ENCODE measurements at places on chromosomes 5 and 9.

GRCh38 chr5:156623381-156624040 lies 226.6 kb upstream of the PPP1R2B start:
- DNase-seq = no peak

- DNase-seq = no peak
Observed at GRCh38 chr9:35107297-35108290, 4.7 kb upstream of the STOML2 start.

DNA sequence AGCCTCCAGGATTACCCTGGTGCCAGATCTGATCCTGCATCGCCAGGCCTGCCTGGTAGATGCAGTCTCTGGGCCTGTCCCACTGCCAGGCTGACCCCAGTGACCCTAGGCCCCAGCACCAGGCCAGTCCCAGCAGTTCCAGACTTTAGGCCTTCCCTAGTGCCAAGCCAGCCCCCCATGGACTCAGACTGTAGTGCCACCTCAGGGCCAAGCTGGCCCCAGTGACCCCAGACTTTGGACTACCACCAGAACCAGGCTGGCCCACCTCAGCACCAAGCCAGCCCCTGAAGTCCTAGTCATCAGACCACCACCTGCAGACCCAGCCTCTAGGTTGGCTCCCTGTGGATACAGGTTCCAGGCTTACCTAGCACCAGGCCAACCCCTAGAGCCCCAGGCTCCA lies 142.5 kb downstream of the PJA2 start:
- no peak for DNase-seq

DNA sequence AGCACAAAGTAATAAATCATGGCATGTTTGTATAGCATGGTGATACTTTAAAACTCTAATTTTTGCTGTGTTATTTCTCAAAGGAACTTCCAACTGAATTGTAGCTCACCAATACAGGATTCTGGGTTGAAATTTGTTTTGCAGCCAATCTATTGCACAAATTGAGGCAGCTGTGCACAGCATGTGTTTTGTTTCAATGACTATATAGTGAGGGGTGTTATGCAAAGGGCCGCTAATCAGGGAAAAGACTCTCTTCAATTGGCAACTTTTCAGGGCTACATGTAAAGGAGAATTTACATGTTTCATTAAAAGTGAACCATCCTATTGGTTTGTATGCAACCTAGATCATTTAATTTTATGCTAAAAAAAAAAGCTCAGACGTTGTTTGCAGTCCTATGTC lies 44.6 kb downstream of the PLPPR1 start:
- no peak for DNase-seq

GRCh38 chr9:79868567-79869189 lies 296.9 kb downstream of the TLE4 start:
- no peak for DNase-seq

DNA sequence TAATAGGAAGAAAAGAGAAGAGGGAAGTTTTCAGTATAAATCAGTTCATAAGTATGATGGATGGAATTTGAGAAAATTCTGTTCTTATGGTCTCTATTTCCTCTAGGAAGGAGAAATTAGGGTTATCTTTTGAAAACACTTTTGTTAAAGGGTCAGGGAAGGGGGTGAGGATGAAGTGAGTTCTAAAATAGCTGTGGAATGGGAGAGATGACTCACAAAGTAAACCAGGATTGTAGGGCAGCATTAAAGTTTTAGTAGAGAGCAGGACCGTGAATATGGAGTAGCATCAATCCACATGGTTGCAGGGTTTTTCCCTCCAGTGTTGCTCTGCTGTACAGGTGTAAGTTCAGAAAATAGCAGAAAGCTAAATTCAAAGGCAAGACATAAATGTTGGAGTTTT lies 32.4 kb downstream of the MUSK start:
- DNase-seq = no peak

- DNase-seq = no peak
Observed at GRCh38 chr5:160921-161802, 30.1 kb upstream of the LRRC14B start.

GRCh38 chr9:109733690-109734089 lies 46.3 kb upstream of the PALM2AKAP2 start:
- no peak for DNase-seq

DNA sequence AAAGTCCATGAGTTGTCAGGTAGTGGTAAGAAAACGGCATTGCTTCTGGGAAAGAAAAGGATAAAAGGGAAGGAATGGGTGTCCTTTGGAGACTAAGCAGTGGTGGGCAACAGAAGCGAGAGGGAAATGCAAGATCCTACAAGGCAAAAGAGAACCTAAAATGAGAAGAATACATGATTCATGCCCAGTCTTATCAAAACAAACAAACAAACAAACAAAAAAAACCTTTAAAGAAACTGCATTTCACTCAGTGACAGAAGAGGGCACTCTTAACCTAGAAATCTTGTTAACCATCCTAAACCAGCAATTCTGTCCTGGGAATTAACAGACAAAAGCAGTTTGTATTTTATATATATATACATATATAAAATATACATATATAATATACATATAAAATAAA lies 88.5 kb downstream of the SUSD1 start:
- no peak for DNase-seq

DNA sequence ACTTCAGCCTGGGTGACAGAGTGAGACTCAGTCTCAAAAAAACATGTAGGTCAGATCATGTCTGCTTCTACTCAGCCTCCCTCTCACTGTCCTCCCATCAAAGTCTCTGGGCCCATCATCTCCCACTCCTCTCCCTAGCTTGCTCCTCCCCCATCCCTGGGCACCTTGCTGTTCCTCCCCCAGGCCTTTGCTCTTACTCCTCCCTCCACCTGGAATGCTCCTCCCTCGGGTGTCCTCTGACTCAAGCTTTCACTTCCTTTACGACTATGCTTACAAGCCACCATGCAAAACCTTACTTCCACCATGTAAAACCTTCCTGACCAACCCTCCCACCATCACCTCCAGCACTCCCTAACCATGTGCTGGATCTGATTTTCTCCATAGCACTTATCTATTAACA lies 51.5 kb downstream of the MTMR12 start:
- DNase-seq = no peak

- DNase-seq = no peak
Observed at GRCh38 chr9:91138760-91139159, 223.0 kb downstream of the AUH start.

DNA sequence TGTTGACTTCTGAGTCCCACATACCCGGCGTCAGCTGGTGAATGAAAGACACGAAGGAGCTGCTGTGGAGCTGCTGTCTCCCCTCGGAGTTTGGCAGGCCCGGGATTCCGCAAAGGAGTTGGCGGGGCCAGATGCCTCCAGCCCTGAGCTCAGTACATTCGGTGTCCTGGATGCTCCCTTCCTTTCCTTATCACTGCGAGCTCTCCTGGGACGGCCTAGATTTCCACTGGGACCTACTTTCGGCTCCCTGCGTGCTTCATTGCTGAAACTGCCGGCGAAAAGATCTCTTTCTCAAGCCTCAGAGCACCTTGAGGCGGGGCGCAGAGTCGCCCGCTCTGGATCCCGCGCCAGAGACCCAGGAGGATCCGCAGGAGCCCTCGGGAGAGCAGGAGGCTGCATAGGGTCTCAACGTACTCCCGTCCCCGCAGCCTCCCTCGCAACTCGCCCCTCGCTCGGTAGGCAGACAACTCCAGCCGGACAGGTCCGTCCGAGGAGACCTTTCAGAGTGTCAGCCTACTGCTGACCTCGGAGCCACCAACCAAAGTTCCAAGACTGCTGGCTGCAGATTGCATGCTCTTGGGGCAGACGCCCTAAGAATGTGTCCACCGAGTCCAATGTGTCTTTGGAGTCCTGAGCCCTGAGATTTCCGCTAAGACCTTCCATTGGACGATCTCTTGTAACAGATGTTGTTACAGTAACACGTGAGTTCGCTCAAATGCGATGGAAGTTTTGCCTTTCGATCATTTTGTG lies 6.1 kb downstream of the ANXA2R start:
- no peak for DNase-seq

DNA sequence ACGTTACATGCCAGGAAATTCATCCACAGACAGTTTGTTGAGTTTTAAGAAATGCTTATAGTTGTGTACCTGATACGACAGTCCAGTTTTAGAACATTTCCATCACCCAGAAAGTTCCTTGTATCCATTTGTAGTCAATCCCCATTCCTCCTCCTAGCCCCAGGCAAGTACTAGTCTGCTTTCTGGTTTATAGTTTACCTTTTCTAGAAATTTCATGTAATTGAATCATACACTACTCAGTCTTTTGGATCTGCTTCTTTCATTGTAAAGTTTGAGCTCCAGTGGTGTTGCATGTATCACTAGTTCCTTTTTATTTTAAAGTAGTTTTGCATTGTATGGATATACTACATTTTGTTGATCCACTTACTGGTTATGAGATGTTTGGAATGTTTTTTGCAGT lies 291.2 kb downstream of the AOPEP start:
- no peak for DNase-seq

GRCh38 chr5:63125862-63126261 lies 547.2 kb downstream of the LRRC70 start:
- no peak for DNase-seq

GRCh38 chr5:150623152-150623877 lies 17.1 kb upstream of the SYNPO start:
- DNase-seq = no peak

GRCh38 chr9:71602652-71603051 lies 165.7 kb downstream of the CEMIP2 start:
- DNase-seq = no peak

GRCh38 chr9:91934654-91935053 lies 15.4 kb downstream of the ROR2 start:
- no peak for DNase-seq

DNA sequence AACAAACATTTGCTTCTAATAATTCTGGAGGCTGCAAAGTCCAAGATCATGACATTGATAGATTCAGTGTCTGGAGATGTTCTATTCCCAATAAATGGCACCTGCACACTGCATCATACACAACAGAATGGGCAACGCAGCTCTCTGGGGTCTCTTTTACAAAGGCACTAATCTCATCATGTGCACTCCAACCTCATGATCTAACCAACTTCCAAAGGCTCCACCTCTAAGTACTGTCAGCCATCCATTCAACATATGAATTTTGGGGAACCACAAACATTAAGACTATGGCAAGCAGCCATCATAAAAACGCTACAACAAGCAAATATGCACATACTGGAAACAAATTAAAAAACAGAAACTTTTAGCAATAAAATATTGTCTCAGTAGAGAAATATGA lies 121.1 kb downstream of the CYLC2 start:
- no peak for DNase-seq

GRCh38 chr5:55638051-55638450 lies 74.1 kb downstream of the SLC38A9 start:
- no peak for DNase-seq

- no peak for DNase-seq
Observed at GRCh38 chr9:114437401-114437893, 49.7 kb upstream of the AKNA start.

GRCh38 chr9:90579181-90579580 lies 63.4 kb downstream of the DIRAS2 start:
- no peak for DNase-seq

GRCh38 chr5:124923131-124923530 lies 176.7 kb upstream of the ZNF608 start:
- no peak for DNase-seq

DNA sequence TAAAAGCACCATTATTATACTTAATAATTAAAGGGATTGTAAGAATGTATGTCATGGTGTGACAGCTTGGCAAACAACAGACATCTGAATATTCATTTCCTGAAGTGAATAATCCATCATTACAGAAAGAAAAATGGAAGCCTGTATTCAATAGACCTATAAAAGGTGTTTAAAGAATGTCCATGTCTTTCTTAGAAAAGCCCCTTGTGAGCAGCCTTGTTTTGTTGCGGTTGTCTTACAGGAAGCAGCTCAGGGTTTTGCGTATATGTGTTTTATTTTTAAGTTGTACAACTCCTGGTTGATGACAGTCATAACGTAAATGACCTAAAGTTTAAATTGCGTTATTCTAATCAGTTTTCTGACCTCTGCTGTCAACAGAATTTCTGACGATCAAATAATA lies 53.8 kb downstream of the CAST start:
- no peak for DNase-seq

GRCh38 chr5:77599679-77600078 lies 38.8 kb downstream of the OTP start:
- DNase-seq = no peak

GRCh38 chr9:116437411-116438370 lies 249.4 kb upstream of the TRIM32 start:
- DNase-seq = no peak

DNA sequence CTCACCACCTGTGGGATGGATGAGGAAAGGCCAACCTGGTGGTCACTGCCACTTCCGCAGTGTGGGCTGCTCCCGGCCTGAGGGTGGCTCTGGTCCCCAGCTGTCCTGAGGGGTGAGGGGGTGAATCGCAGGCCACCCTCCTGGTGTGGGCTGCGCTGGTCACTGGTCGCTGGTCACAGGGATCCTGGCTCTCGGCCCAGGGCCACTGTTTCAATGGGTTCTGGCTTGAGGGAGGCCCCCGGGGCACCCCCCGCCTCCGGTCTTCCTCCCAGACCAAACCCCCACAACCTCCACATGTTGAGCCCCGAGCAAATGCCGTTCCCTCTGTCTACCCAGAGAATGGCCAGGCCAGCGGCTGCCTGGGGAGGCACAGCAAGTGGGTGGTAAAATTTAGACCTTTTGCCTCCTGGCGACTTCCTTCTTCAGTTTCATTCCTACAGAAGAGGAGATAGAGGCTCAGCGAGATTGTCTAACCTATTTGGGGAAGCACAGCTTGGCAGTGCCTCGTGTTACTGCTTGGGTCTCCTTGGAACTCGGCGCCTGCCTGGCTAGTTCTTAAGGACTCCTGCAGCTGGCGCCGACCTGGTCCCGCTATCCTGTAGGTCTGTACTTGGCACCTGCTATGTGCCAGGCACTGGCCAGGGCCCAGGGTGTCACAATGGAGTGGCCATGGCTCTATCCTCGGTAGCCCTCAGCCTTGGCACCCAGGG lies 48.2 kb downstream of the RXRA start:
- DNase-seq = no peak

DNA sequence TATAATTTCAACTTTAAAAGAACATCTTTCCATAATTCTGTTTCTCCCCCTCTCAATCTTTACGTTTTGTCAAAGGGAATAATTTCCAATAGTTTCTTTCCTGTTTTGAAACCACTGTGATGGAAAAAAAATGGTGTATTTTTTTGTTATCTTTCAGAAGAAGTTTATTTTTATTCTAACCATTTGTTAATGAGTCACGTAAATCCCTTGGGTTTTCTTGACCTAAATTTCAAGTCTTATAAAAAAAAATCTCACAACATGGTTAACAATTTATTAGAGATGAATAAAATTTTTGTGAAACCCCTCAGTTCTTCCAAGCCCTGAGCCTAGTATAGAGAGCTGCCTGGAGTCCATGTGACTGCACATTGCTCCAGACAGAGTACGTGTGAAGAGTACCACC lies 106.1 kb upstream of the FBXL17 start:
- DNase-seq = no peak

- no peak for DNase-seq
Observed at GRCh38 chr9:123637606-123637944, 281.6 kb downstream of the CRB2 start.

All from activated CD8-positive, alpha-beta memory T cell treated with anti-CD3 and anti-CD28 coated beads for 1 hour (primary cell).